ENCODE measurements at places on chromosomes 11 and 22.

DNA sequence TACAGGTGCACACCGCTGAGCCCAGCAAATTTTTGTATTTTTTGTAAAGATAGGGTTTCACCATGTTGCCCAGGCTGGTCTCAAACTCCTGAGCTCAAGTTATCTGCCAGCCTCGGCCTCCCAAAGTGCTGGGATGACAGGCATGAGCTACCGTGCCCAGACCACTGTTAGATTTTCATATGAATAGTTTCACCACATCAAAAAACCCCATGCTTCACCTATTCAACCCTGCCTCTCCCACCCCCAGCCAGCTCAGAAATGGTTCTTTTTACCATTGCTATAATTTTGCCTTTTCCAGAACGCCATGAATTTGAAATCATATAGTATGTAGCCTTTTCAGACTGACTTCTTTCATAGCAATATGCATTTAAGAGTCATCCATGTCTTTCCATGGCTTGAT, 37.9 kb downstream of the CDPF1 start:
- no peak for DNase-seq

DNA sequence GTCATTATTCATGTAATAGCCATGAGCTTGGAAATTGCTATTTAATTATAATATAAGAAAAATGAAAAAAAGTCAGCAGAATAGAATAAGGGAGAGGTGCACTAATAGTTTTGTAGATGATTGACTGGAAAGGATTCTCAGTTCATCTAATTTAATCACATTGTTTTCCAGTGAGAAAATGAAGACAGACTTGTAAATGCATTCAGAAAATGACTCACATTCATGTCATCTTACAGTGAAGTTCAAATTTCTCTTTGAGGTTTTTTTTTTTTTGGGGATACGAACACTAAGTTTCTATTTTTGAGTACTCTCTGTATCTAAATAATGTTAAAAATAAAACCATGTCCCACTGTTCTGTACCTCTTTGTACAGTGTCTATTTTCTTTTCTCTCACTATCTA, 18.5 kb upstream of the OR4A16 start:
- DNase-seq = no peak

- DNase-seq = no peak
Observed at GRCh38 chr11:47083913-47084312, 92.8 kb downstream of the ARFGAP2 start.

GRCh38 chr22:49647627-49648026, 180.0 kb downstream of the BRD1 start:
- DNase-seq = no peak

GRCh38 chr11:115168229-115168671, 336.0 kb downstream of the CADM1 start:
- no peak for DNase-seq

GRCh38 chr11:118217575-118217974, 7.2 kb downstream of the JAML start:
- no peak for DNase-seq

DNA sequence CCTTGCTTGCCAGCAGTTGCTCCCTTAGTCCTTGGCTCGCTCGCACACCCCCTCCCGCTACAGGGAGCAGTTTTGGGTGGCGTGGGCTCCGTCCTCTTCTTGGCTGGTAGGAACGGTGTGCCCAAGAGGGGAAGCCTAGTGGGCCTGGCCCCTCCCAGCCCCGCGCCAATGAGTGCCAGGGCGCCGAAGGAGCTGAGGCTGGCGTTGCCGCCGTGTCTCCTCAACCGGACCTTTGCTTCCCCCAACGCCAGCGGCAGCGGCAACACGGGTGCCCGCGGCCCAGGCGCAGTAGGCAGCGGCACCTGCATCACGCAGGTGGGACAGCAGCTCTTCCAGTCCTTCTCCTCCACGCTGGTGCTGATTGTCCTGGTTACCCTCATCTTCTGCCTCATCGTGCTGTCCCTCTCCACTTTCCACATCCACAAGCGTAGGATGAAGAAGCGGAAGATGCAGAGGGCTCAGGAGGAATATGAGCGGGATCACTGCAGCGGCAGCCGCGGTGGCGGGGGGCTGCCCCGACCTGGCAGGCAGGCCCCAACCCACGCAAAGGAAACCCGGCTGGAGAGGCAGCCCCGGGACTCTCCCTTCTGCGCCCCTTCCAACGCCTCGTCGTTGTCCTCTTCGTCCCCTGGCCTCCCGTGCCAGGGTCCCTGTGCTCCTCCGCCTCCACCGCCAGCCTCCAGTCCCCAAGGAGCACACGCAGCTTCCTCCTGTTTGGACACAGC, 1.6 kb downstream of the C11orf87 start:
- DNase-seq = no peak

GRCh38 chr22:43862074-43862881, at the start of gene SULT4A1:
Gene SULT4A1, minus strand, starts transcription at chr22:43862513. Its CDS starts 131 bp downstream, at chr22:43862382.
- DNase-seq = no peak

DNA sequence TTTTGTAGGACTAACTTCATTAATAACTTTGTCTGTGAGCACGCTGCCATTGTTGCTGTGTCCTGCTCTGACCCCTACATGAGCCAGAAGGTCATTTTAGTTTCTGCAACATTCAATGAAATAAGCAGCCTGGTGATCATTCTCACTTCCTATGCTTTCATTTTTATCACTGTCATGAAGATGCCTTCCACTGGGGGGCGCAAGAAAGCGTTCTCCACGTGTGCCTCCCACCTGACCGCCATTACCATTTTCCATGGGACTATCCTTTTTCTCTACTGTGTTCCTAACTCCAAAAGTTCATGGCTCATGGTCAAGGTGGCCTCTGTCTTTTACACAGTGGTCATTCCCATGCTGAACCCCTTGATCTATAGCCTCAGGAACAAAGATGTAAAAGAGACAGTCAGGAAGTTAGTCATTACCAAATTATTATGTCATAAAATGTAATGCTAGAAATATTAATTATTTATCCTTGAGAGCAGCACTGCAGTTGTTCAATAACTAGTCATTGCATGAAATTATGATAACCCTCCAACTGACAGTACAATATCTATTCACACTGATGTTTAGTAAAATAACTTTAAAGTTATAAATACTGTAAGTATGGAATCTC, 46.4 kb upstream of the OR5D13 start:
- DNase-seq = no peak

DNA sequence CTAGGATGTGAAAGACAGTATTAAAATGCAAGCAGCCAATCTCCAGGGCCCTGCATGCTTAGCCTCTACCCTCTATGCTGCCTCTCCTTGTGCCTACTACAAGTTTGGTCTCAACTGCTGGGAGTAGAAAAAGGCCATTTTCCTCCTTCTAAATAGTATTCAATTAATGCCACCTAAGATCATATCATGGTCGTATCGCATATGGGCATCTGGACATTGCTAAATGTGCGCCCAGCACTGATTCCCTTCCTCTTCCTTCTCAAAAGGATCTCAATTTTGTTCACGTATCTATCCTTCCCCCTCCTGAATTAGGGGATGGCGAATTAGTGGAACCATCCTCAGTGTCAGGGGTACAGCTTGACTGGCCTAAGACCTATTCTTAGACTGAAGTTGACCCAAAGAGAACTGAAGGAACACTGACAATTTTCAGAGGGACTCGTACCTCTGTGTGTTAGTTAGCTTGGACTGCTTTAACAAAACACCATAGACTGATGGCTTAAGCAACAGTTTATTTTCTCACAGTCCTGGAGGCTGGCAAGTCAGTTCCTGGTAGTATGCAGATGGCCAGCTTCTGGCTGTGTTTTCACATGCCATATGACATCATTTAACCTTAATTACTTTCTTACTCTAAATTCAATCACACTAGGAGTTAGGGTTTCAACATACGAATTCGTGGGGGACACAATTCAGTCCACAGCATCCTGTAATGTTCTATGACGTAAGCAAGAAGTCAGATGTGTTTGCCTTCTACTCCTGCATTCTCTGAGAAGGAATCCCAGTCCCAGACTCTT, 8.5 kb upstream of the NUP50 start:
- DNase-seq = no peak

DNA sequence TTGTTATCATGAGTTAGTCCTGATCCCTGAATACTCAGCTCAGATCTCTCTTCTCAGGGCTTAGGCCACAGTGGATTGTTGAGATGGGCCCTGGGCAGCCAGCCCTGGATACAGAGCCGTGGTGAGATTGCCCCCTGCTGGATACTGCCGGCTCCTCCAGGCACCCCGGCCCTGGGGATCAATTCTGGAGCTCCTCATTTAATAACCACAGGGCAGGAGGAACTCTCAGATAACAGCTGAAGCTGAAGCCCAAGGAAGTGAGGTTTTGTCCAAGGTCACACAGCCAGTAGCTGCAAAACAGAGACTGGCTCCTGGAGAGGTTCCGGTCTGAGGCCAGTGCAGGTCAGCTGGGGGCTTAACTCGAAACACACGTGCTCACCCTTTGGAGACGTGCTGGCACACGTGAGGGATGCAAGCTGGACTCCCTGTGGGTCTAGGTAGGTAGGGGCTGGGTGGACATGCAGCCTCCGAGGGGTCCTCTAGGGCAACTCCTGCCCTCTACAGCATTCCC, 16.0 kb downstream of the USH1C start:
- DNase-seq = peak; percentile 27

DNA sequence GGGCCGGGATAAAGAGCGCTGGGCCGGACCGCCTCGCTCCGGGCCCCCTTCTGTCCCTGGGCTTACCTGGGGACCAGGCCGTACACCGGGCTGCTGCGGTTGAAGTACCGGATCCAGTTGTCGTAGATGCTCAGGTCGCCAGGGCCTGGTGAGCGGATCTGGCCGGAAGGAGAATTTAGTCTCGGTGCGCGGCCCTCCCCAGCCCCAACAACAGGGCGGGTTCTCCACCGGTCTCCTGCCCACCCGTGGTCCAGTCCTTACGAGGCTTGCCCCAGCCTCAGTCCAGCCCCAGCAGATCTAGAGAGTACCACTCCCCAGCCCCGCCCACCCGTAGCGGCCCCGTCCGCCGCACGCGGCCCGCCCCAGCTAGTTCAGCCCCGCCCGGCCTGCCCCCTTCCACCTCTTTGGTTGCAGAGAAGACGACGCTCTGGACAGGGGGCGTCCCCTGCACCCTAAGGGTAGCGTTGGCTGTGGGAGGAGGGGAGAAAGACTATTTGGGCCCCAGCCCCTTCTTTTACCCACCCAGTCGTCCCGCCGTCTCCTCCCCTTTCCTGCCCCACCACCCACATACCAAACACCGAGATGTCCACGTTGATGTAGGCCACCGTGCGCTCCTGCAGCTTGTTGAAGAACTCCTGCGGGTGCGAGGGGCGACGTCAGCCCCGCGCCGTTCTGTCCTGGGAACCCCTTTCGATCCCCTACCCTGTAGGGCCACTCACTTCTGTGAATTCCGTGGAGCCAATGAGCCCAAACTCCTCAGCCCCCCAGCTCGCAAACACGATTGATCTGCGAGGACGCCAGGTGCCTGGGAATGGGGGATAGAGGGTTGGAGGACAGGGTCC, 6.8 kb downstream of the SAC3D1 start:
- no peak for DNase-seq

GRCh38 chr22:46515208-46516111, 22.0 kb downstream of the CELSR1 start:
- no peak for DNase-seq

DNA sequence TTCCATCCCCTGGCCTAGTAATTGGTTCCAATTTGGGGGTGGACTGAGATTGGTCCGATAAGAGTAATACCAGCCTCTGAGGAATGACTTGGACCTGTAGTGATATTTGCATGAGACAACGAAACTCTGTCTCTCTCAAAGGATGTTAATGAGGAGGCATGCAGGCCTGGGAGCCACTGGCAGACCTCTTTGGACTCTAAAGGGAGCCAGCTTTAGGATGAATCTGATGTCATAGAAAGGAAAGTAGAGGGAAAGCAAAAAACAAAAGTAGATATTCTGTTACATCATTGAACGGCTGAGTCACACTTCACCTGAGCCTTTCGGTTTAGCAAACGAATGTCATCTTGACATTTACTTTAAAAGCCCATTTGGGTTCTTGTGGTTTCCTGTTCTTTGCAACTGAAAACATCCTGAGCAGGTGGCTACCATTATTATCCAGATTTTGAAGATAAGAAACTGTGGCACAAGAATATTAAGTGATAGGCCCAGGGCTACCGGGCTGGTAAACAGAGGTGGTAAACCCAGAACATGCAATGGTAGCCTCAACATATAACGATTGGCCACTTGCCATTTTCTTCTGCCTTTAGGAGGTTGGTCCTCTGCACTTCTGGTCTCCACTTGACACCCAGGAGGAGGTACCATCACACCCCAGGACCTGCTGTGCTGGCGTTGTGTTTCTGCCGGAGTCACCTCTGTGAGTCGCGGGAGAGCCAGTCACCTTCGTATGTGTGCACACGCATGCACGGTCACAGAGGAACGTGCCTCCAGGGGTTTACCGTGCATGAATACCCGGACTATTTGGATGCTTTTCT, 42.7 kb downstream of the RTL6 start:
- DNase-seq = peak; percentile 82
